ENCODE measurements at places on chromosomes 6 and 20.

DNA sequence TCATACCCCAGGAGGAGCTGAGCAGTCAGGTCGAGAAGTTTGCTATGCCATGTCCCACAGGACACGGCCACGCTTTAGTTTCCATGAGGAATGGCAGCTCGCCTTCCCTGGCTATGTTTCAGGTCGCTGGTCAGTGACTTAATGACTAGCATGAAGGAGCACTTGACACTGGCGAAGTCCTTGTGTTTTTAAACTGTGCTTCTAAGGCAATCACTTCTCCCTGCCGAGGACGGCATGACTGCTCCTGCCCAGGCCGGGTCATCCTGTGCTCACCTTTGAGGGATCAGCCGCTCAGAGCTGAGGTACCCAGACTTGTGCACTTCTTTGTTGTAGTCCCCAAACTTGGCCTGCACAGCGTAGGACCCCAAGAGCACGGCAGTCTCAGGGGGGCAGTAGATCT is 34.1 kb downstream of the EZR start:
- no peak for DNase-seq

GRCh38 chr6:132749111-132749510 is 8.6 kb downstream of the VNN2 start:
- DNase-seq, result peak; percentile 80

GRCh38 chr6:3379482-3380060 is 77.3 kb downstream of the SLC22A23 start:
- no peak for DNase-seq

GRCh38 chr6:293193-294174 is 1.2 kb downstream of the DUSP22 start:
- DNase-seq, result peak; percentile 75

- no peak for DNase-seq
These were observed 83.9 kb downstream of the SAMD3 start for GRCh38 chr6:130138909-130139242.

GRCh38 chr6:170012037-170012330 is 260.6 kb downstream of the ERMARD start:
- DNase-seq, result peak; percentile 45

GRCh38 chr20:63686492-63687321 is 9.7 kb upstream of the TNFRSF6B start:
- peak; percentile 99 for DNase-seq

- DNase-seq, result no peak
These were observed 226.2 kb downstream of the TTLL2 start for GRCh38 chr6:167550941-167551627.

- no peak for DNase-seq
These were observed 154.9 kb downstream of the SYNE1 start for GRCh38 chr6:152482289-152482688.

DNA sequence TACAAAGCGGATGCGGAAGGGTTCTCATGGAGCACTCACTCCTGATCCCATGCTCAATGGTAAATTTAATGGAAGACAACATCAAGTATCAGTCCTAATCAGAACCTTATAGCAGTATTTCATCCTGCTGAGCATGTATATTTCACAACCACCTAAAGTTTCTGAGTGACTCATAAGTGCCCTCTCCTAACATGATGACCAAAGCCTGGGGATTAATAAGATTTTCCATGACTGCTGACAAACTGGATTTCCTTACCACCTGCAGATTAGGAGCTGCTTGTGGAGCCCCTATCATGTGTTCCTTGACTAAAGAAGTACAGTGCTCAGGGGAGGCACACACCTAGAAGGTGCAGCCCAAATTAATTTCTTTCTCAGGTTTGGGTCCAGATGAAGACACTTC is 112.8 kb downstream of the INSM1 start:
- peak; percentile 59 for DNase-seq

DNA sequence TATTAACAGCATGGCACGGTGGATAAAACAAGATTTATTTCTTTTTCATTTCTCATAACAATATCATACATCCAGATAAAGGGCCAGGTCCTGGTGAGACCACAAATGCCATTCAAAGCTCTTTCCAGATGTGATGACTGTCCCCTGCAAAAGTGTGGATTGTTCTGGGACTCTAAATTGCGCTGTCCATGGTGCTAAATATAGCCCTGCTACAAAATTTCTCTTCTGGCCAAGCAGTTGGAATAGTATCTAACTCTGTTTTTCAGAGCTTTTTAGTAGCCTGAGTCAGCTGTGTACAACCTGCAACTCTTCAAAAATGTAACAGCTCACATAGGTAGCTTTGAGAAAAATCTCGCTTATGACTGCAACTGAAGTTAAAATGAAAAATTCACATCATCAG is 115.8 kb downstream of the MANEA start:
- no peak for DNase-seq

DNA sequence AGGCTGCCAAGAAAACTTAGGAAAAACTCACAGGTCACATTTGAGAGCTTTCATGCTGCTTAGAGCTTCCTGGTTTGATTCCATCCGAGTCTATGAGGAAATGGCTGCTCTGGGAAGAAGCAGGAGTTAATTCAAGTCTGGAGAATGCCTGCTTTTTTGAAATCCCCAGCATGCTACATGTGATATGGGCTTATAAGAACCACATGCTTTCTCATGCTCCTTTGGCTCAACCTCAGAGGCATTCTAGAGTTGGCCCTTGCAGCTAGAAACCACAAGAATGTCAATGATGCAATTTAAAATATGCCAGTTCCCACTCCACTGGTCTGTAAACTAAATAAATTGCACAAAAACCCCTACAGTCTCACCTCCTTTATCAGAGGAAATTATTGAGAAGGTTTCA is 142.9 kb upstream of the OLIG3 start:
- DNase-seq, result peak; percentile 31

DNA sequence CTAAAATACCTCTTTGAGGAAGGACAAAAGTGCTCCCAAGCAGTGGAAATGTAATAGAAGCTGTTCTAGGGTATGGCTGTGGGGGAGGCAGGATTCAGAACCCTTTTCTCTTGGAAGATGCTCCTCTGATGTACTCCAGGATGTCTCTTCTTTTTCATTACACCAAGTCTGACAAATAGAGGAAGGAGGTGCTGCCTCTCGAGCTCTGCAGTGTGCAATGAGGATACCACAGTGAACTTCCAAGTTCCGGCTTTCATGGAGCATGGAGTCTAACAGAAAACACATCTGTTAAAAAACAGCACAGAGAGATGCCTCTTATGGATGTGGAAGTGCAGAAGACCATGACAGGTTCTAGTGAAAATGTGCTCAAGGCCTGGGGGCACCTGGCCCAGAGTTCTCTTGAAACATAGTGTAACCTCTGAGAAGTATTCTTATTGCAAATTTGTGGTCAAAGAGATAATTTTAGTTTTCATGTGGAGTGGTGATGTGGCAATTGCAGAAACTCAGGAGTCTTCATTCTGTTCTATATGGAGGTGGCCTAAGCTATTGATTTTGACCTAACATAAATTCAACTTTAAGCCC is 362.0 kb upstream of the CITED2 start:
- DNase-seq, result peak; percentile 20

- no peak for DNase-seq
These were observed 30.1 kb upstream of the CCR6 start for GRCh38 chr6:167092672-167093339.

DNA sequence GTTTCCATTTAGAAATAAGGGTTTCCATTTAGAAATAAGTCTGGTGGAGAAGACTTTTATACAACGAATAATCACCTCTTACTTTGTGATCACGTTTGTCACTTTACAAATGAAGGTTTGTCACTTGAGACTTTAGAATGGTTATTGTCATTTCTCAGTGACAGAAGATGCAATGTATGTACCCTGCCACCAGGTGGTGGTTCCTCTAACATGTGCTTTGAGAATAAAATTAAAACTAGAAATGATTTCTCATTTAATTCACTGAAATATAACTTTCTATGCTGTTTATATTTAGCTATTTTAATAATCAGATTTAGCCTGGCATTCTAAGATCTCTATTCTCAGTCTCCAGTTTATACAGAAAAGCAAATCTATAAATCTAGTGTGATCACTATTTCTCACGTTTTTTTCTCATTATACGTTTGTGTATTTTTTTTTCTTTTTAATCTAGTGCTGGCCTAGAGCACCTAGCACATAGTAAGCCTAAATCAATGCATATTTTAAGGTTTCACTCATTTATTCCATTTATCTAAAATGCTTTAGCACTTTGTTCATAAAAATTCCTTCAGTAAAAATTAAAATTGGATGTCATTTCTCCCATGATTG is 57.4 kb upstream of the TFAP2D start:
- DNase-seq, result peak; percentile 16

DNA sequence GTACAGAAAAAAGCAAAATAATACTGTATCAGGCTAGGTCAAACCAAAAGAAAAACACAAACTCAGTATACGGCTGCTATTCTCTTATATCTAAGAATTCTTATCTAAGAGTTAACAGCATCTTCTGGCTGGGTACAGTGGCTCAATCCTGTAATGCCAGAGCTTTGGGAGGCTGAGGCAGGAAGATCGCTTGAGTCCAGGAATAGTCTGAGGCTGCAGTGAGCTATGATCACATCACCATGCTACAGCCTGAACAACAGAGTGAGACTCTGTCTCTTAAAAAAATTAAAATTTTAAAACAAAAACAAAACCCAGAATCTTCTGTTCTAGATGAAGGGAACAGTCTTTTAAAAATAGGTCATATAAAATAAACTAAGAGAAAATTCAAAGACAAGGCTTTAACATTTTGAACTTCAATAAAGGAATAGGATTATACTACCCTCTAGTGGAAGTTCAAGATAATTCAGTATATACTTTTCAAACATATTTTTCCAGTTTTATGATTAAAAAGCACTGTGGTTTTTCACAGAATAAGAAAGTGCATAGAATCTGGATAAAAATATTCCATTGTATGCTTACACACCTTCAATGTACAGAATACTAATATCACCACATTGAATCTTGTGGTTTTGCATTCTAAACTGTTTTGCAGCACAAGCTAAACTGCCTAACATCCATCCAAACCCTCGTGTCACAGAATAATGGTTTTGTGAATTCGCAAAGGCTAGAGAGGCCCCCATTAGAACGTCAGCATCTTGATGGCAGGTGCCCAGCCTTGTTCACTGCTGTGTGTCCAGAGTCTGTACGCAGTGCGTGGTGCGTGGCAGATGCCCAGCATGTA is 39.3 kb downstream of the DTNBP1 start:
- DNase-seq, result peak; percentile 29

DNA sequence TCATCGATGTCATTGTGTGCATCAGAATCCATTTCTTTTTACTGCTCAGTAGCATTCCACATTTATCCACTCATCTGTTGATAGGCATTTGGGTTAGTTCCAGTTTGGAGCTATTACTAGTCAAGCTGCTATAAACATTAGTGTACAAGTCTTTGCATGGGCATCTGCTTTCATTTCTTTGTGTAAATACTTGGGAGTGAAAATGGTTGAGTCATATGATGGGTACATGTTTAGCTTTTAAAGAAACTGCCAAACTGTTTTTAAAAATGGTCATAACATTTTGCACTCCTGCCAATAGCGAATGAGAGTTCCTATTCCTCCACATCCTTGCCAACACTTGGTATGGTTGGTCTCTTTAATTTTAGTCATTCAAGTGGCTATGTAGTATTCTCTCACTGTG is 21.2 kb upstream of the SLC22A2 start:
- DNase-seq, result no peak

DNA sequence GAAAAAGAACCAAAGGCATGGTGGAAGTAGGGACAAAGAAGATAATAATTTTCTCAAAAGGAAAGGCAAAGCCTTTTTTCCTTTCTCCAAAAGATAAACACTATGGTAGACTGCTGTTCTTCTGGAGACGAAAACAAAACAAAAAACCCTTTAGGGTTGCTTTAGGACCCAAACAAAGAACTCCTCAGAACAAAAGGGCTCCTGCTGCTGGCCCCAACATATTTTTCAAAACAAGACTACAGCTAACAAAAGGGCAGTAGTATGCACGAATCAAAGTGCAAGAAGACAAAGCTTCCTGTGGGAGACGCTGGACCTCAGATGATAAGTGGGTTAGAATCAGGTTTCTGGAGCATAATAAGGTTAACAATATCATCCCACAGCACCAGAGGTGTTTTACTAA is 15.8 kb downstream of the NCOA5 start:
- no peak for DNase-seq

DNA sequence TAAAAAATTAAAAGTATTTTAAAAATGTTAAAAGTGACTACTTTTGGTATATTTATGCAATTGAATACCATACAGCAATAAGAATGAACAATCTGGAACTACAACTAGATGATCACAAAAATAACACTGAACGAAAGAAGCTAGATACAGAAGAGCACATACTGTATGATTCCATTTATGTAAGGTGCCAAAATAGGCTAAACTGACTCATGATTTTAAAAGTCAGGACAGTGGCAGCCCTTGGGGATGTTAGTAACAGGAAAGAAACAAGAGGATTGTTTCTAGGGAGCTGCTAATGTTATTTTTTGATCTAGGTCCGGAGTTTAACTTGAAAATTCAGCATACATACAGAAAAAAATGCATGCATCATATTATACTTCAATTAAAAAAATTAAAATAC is 42.3 kb downstream of the KIF13A start:
- DNase-seq, result no peak

DNA sequence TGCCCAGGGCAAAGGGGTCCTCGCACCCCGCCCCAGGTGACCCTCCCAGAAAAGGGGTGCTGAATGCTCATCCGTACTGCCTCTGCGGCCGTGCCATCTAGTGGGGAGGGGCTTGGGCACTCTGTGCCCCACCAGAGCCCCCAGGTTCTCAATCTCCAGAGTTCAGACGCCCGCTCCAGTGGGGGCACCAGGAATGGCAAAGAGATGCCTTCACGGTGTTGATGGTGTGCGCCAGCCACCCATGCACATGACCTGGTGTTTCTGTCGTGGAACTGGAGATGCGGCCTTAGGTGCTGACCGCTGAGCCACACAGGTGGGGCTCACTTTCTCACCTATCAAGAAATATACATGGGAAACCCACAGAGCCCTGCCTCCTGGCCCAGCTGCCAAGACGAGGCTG is 30.8 kb downstream of the GNAS-AS1 start:
- no peak for DNase-seq

DNA sequence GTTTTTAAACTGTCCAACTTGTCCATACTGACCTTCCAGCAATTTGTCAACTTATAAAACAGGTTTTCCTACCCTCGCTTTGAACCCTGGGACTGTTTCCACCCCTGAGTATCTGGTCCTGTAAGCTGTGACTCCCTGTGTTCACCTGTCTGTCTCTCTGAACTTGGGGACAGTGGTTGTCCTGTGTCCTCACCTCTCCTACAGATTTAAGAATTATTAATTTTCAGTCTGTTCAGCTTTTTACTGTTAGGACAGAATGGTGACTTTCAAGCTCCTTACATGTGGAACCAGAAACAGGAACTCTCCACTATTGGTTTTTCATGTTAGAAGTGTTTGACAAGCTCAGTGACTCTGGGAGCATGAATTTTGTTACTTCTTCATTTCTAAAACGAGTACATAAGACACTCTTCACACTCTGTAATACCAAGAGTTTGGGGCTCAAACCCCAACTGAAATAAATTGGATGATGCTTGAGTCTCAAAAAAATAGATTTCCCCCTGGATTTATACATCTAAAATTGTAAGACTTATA is 713.9 kb downstream of the COL12A1 start:
- no peak for DNase-seq

GRCh38 chr6:168765752-168766151 is 324.8 kb downstream of the SMOC2 start:
- no peak for DNase-seq

GRCh38 chr6:52877168-52877567 is 32.3 kb downstream of the GSTA3 start:
- no peak for DNase-seq
